A673 (cell line): ENCODE measurements at places on chromosomes 5 and 9.
A peak's percentile ranks its signal among the peaks of the same experiment; 100 is the strongest.

DNA sequence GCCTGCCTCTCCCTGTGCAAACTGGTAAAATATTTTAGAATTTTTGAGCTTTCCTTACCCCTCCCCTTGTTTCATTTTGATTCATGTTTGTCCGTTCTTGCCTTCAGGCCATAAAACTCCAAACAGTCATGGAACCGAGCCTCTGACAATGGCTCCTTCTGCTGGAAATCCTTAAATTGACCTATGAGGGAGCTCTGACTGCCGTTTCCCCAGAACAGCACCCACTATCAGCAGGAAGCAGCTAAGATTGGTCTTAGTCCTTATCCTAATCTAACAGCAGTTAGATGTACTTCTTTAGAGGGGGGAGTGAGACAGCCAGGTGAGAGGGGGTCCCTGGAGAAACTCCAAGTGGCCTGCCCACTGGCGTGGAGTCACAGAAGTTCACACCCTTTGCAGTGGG is 106.7 kb downstream of the FAM174A start:
- DNase-seq, result no peak

GRCh38 chr9:88026118-88026479 is 51.8 kb upstream of the CDK20 start:
- no peak for DNase-seq

DNA sequence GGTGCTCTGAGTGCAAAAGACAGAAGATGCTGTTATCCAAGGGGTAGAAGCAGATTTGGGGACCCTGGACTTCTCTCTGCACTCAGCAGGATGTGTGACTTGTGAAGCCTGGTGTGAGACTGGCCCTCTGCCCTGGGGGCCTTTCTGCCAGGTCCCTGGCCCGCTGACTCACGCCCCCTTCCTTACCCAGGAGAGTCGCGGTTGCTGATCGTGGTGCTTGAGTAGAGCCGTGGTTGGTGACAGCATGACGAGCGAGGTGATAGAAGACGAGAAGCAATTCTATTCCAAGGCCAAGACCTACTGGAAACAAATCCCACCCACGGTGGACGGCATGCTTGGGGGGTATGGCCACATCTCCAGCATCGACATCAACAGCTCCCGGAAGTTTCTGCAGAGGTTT is 6.5 kb downstream of the NTMT1 start:
- DNase-seq, result no peak

GRCh38 chr5:141735823-141736222 is 53.8 kb upstream of the ARAP3 start:
- DNase-seq, result no peak

DNA sequence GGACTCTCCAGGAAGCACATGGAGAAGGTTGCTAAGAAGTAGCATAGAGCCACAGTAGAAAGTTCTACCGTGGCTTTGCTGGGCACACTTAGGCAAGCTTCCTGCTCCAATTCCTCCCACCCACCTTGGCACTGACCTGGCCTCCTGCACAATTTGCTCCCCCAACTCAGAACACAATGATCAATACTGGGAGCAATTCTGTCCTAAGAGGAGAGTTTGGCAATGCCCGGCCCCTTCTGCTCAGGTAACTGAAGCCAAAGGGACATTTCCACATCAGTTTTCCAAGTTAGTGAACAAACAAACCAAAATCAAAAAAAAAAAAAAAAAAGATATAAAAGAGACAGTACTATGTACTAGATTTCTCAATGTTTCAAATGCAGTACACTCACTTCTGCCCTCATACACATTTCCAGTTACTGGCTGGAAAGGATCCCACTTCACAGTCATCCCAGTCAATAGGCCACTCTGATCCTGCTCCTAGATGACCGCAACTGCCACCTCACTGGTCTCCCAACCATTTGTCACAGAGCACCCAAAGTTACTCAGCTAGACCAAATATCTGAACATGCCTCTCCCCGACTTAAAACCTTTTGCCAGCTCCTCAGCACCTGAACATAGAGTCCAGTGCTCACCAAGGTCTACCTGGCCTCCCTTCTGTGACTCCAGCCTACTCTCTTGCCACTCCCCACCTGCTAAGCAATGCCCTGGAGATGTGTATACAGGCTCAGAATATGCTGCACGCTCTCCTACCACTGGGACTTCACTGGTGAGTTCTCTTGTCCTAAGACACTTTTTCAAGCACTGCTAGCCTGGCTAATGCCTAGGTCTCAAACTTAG is 21.3 kb downstream of the ABCA1 start:
- no peak for DNase-seq

DNA sequence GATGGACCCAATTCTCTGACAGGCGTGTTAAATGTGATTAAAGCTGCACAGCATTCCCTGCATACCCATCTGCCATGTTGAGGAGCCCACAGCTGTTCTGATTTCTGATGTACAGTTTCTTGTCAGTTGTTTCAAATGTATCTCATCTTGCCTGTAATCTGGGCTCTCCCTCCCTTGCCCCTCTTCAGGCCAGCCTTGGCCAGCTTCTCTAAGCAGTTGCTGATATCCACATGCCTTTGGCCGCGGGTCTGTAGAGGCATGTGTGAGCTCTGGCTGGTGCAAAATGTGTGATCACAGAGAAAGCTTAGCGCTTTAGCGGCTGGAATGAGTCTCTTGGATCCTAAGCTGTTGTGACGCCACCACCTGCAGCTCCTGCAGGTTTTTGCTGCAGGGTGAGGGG is 332.0 kb downstream of the MLLT3 start:
- DNase-seq, result no peak

DNA sequence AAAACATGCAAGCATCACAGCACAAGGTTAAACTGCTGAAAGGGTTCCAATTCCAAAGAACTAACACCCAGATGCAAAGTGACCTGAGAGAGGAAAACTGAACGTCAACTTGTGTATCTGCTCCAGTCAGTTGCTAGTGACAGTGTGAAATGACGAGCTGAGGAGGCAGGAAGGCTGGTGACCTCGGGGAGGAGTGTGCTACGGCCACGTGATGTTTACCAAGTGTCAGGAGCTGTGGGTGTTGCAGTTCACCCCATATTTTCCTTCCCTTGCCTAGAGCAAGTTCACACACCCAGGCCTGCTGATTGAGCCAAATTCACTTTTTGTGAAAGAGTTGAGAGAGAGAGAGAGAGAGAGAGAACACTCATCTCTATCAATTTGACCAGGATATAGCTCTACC is 231.6 kb upstream of the ANKH start:
- DNase-seq, result no peak

GRCh38 chr9:89304834-89305188 is 6.2 kb upstream of the CKS2 start:
- no peak for DNase-seq

GRCh38 chr5:4243479-4244264 is 648.0 kb downstream of the IRX1 start:
- no peak for DNase-seq

- no peak for DNase-seq
These were observed 52.3 kb upstream of the CNTLN start for GRCh38 chr9:17082343-17083064.

GRCh38 chr5:65100911-65101631 is 332.3 kb downstream of the CWC27 start:
- DNase-seq, result peak; percentile 69

GRCh38 chr9:72203205-72203803 is 54.1 kb downstream of the GDA start:
- peak; percentile 67 for DNase-seq

DNA sequence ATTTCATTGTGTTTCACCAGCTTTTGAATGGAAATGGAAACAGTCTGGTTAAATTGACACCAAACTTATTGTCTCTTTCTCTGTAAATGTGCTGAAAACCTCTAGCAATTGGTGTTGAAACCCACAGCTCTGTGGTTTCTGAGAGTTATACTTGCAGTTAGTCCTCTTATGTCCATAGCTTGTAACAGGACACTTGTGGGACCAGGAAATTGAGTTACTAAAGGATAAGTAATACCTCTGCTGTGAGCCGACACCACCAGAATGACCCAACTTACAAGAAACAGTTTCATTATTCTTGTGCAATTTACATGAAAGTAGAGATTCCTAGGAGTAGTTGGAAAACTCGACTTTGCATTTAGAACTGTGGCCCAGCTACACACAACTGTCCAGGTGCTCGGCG is 191.5 kb downstream of the CFAP90 start:
- no peak for DNase-seq

GRCh38 chr9:122536134-122536533 is 9.0 kb upstream of the OR1N1 start:
- DNase-seq, result no peak

DNA sequence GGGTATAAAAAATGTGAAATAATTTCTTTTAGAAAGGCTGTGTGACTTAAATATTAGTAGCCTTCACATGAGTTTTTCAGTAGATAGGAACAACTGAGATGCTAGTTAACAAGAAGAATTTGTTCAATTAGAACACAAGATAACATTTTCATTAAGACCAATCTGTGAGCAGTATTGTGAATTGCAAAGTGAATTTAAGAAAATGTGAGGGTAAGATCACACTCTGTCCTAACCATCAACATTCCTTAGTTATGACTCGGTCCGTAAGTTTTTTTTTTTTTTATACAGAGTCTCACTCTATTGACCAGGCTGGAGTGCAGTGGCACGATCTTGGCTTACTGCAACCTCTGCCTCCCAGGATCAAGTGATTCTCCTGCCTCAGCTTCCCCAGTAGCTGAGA is 180.2 kb upstream of the EGFLAM start:
- no peak for DNase-seq

- no peak for DNase-seq
These were observed 204.2 kb upstream of the HAPLN1 start for GRCh38 chr5:83924891-83925290.

GRCh38 chr5:61431923-61432620 is 100.0 kb downstream of the ZSWIM6 start:
- no peak for DNase-seq

DNA sequence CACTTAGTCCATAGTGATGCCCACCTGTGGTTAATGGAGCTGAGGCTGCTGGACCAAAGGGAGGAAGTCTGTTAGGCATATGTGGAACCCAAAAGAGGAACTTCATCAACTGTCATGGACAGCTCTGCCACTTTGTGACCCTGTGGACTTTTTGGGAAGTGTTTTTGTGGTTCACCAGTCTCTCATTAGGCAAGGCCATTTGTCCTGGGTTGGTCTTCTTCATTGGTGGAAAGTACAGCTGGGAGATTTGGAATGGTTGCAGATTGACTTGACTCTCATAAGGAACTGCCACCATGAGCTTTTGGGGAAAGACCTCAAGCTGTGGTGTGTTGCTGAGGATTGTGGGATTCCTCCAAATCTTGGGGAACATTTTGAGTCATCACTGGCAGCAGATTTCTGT is 31.9 kb upstream of the IL12B start:
- DNase-seq, result no peak
